ENCODE measurements at places on chromosomes 2 and 18.

DNA sequence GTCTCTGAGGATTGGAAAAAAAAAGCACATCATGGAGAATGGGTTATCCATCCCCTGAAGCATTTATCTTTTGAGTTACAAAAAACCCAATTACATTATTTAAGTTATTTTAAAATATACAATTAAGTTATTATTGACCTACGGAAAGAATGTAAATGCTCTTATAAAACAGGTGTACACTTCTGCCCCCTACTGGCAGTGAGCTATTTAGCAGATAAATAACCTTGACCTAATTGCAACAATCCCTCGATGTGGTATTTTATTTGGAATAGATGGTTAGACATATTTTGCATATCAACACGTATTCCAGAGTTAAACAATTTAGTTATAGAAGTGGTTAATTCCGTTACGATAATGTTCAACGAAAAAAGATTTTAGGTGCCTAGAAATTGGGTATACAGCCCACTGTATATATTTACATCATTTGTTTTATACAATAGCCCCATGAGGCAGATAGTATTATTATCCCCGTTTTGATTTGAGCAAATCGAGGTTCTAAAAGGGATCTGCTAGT lies 9.1 kb upstream of the DAW1 start:
- DNase-seq, result no peak

DNA sequence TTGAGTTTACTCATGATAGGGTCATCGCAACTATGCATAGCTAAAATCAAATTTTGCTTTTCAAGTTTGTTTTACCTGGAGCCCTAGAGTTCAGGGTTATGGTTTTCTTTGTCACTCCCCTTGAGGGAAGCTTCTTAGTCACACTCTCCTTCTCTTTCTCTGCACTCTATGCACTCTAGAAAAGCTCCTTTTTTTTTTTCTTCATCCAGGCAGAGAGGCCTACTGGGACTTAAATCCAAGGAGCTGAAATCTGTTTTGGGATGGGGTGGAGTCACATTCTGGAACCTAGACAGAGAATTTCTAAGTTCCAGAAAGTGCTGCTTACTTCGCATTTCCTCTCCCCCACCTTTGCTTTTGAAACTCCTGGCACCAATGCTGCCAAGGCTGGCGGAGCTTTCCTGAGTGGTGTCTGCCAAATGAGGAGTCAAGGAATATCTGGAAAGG lies 19.1 kb upstream of the IL18R1 start:
- DNase-seq, result no peak

DNA sequence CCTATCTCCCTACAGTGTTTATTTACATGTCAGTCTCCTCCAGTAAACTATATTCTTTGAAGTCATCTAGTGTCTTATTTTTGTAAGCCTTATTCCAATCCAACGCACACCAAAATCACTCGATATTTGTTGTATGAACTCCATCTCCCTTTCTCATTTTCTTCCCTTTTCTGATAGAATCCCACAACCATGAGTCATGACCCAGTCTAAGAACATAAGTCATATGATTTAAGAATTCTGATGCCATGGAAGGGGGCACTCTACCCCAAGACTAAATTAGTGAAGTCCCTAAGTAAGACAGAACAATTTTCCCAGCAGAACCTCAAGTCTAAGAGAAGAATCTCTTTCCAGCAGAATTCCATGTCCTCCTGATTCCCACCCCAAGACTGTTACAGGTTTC lies 5.4 kb downstream of the CHMP3 start:
- DNase-seq, result no peak

- DNase-seq, result no peak
Observed at GRCh38 chr18:9838144-9838877, 47.5 kb upstream of the TXNDC2 start.

DNA sequence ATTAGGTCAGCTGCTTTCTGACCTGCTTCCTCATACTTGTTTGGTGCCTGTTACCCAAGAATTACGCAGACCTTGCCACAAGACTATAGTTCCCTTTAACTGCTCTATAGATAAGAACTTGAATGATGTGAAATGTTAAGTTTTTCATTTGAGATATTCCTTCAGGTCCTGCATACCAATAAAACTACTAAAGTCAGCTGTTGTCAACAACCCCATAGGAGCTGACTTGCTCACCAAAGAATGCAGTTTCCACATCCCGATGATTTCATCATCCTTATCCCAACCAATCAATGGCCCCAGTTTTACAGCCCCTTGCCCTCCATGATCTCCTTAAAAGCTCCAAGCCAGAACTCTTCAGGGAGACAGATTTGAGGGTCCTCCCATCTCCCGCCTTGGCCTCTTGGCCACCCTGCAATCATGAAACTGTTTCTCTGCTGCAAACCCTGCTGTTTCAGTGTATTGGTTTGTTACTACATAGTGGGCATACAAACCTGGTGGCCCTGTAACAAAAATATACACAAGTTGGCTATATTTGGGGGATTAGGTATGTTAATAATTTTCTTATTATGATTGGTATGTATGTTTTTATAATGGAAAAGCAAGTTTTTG lies 396.3 kb upstream of the CHST9 start:
- no peak for DNase-seq

GRCh38 chr2:120824246-120824645 lies 88.6 kb downstream of the GLI2 start:
- no peak for DNase-seq

DNA sequence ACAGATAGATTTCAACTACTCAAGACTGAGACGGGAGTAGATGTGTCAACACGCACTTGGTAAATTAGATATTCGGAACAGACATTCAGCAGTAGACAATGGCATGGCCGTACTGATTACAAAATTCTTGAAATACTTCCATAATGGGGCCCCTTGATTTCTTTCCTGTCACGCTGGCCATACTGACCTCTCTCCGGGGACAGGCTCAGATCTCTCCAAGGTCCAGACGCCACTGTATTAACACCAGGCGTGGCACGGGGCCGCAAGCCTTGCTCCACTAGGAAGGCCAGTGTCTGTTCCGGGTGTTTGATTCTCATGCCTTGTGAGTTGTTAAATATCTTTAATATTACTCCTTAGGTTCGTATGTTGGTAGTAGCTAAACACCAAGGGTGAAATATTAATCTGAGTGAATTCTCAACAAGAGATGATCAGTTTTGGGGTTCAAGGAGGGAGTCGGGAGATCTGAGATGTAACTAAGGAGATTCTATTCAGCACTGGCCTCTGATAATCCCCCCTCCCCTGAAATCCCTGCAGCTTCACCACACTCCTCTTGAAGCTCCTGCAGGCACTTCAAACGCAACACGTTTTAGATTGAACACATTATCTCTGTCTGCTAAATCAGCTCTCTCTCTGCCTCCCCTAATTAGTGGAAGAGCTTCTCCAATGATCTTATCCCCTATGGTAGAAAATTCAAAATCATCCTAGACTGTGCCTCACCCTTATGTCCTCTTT lies 2.2 kb upstream of the EHD3 start:
- DNase-seq, result no peak

DNA sequence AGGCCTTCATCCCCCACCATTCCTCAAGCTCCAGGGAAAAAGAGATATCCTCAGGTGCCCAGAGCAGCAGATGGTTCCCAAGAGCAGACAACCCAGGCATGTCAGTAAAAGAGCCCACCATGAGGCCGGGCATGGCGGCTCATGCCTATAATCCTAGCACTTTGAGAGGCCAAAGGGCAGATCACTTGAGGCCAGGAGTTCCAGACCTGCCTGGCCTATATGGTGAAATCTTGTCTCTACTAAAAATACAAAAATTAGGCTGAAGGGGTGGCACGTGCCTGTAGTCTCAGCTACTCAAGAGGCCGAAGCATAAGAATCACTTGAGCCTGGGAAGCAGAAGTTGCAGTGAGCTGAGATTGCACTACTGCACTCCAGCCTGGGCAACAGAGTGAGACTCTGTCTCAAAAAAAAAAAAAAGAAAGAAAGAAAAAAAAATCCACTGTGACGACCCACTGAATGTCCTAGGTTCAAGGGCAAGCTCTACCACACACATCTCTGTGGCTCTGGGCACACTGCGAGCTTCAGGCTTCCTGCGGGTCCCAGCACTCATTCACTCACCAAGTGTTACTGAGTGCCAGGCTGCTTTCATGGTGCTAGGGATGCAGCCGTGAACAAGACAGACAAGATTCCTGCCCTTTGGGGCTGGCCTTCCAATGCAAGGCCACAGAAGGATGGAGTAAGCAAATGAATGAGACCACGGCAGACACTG lies 6.5 kb upstream of the DUSP2 start:
- DNase-seq, result no peak

- DNase-seq, result no peak
Observed at GRCh38 chr18:35038881-35039491, 2.2 kb upstream of the MAPRE2 start.

- DNase-seq, result no peak
Observed at GRCh38 chr2:180647621-180648020, 332.8 kb upstream of the UBE2E3 start.

- no peak for DNase-seq
Observed at GRCh38 chr2:201111096-201111495, 4.9 kb upstream of the CFLAR start.

- DNase-seq, result no peak
Observed at GRCh38 chr2:77839102-77839501, 316.9 kb upstream of the LRRTM4 start.

DNA sequence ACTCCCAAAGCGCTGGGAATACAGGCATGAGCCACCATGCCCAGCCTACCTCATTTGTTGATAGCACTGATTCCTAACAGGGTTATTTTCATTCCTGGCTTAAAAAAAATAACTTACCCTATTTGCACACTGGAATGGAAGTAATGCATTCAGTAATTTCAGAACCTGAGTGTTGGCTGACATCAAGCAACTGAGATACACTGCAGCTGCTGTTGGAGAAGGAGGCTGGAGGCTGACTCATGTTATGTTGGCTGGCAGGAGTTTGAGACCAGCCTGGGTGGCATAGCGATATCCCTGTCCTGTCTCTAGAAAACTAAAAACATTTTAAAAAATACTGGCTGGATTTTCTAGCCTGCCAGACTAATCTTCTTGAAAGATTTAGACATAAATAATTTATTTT lies 385.1 kb upstream of the MEX3C start:
- no peak for DNase-seq

GRCh38 chr2:129699781-129700573 lies 279.5 kb upstream of the RAB6C start:
- DNase-seq, result no peak

DNA sequence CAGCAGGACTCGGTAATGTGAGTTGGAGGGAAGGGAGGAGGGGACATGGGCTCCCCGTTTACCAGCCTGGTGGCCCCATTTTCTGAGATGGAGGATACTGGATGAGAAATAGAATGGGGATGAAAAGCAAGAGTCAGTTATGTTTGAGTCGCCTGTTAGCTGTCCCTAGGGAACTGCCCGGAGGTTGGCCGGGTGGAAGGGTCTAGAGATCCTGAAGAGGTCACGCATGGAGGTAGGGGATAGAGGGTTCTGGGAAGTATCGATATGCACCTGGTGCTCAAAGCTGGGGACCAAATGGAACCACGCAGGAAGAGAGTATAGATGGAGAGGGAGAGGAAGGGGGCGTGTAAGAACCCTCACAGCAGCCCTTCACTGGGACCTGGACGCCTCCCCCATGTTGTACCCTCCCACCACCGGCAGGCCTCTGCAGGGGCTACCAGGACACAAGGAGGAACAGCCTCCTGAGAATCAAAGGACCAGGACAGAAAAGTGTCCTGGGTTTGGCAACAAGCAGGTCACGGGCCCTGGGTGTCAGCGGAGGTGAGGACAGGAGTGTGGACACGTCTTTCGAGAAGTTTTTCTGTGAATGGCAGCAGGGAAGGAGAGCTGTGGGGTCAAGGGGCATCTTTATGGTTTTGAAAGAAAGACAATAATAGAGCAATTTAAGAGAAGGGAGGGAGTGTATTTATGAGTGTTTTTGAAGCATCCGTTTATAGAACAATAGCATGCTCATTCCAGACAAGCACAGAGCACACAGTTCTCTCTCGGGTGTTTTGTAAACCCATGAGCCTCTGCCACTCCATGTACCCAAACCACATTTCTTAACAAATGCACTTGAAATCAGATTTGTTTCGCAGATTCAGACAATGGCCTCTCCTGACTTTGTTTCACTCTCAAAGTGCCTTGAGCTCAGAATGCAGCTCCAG lies 132.2 kb downstream of the SMAD7 start:
- DNase-seq, result no peak

DNA sequence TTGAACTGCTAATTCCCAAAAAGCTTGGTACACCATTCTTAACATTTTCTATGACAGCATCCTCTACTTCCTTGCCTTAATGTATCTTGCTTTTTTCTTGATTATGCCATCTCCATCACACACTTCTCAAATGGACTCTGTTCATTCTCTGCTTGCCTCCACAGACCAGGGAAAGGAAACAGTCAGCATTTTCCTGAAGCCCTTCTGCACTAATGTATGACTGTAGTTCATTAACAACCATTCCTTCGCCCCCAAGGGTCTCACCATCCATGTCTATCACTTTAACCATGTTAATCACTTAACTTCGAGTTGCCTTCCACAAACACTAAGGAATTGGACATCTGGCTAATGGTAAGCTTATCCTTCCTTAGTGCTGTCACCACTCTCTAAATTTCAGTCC lies 54.8 kb downstream of the COBLL1 start:
- no peak for DNase-seq

- no peak for DNase-seq
Observed at GRCh38 chr18:24000613-24001490, 13.7 kb upstream of the TTC39C start.

- no peak for DNase-seq
Observed at GRCh38 chr2:187679454-187679853, 125.2 kb upstream of the TFPI start.

DNA sequence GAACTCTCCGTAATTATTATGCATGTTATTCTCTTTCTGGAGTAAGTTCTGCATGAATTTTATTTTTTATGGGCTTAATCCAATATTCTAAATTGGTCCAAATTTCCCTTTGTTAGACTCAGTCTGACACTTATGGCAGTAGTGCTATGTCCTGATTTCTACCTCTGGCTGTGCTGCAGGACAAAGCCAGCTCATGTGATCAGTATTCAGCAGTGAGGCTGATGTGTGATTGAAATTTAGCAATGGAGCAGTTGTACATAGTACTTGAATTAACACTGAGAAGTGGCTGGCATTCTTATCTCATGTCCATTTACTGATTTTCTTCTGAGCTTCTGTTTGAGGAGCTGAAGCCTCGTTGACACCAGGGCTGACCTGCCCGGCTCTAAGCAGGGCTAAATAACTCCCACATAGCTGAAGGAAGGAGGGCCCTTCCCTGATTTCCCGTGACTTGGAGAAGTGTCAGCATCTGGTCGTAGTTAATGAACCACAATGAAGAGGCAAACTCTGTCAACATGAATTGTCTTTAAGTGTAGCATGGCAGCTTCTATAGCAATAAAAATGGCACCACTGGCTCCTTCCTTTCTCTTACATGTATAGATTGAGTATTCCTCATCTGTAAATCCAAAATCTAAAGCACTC lies 159.0 kb upstream of the RASGRP3 start:
- no peak for DNase-seq

DNA sequence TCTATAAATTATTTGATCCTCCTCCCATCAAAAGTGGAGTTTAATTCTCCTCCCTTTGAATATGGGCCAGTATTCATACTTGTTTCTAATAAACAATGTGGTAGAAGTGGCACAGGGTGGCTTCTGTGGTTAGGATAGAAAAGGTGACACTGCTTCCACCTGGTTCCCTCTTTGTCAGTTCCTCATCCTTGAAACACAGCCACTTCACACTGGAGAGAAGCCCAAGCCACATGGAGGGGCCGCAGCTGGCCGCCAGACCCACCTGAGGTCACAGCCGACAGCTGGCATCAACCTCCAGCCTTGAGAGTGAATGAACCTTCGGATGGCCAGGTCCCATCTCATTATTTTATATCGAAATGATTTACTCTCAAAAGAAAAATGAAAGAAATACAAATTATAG lies 27.5 kb upstream of the SLC66A3 start:
- no peak for DNase-seq

GRCh38 chr18:363301-364085 lies 95.6 kb upstream of the THOC1 start:
- DNase-seq, result no peak

GRCh38 chr2:219274361-219274921 lies 4.7 kb upstream of the DNAJB2 start:
- DNase-seq, result no peak
